ENCODE measurements at places on chromosomes 3 and 15. TPM values are rescaled to one million over a fixed set of nuclear protein-coding genes. Genes with fewer than 3 reads are reported as not detected.
A peak's percentile ranks its signal among the peaks of the same experiment; 100 is the strongest.

GRCh38 chr3:136070953-136071949, 105.7 kb downstream of the PPP2R3A start:
- peak; percentile 11 for DNase-seq

Gene GOLGA8S
- 0.16 TPM for total RNA-seq

Gene LRTM1
- not detected for total RNA-seq

- no peak for DNase-seq
Observed at GRCh38 chr3:148773805-148774204, 53.8 kb upstream of the CPB1 start.

GRCh38 chr15:101266034-101266433, 11.3 kb downstream of the SELENOS start:
- DNase-seq = no peak

GRCh38 chr3:4956738-4957137, 22.5 kb upstream of the BHLHE40 start:
- no peak for DNase-seq

Gene REC114
- total RNA-seq = not detected

DNA sequence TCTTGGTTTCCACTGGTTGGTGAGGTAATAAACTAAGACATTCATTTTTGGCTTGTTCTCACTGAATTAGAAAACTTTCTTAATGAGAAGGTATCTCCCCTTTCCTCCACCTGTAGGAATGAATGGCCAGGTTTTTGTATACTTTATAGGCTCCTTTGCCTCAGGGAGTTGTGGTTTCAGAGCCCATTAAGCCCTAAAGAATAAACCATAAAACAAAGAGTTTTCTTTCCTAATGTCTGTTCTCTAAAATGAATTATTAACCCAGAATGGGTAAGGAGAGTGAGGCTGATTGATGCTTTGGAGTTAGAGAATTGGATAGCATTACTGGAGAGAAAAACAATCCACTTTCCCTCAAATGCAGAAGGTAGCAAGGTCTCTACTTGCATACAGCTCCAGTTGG, 67.6 kb downstream of the TIGIT start:
- DNase-seq = no peak

DNA sequence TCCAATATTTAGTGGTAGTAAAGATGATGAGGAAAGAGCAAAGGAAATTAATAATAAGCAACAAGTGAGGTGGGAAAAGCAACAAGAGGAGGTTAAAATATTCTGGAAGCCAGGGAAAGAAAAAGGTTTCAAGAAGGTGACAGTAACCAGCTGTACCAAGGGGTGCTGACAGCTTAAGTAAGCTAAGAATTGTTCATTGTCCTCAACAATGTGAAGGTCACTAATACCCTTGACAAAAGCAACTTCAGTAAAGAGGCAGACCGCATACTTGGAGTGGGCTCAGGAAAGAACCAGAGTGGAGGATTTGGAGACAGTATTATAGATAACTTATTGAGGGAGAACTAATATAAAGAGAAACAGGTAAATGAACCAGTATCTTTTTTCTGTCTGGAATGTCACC, 116.2 kb downstream of the GBE1 start:
- DNase-seq = no peak

All from MCF 10A (cell line).